HT1080 (cell line): ENCODE measurements at places on chromosomes 3 and 15. TPM values are rescaled to one million over a fixed set of nuclear protein-coding genes. Genes with fewer than 3 reads are reported as not detected.

- DNase-seq: peak; percentile 51
Observed at GRCh38 chr3:50370594-50370993, 11.3 kb upstream of the TMEM115 start.

DNA sequence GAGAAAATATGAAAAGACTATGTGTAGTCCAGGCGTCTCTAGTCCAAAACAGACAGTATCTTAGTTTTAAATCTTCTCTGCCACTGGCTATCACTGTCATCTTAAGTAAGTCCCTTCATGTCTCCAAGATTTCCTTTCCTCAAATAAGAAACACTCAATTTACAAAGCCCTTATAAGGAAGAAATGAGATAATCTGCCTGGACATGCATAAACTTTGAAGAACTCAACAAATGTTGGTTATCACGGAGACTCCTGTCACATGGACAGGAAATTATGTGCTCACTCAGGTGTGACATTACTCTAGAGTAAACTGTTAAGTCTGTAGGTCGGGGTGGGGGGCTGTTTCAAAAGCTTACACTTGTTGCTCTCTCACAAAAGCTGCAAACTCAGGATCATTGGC lies 91.9 kb downstream of the IMPG2 start:
- DNase-seq: no peak

- peak; percentile 56 for DNase-seq
Observed at GRCh38 chr15:86347245-86347644, 267.6 kb downstream of the AGBL1 start.

DNA sequence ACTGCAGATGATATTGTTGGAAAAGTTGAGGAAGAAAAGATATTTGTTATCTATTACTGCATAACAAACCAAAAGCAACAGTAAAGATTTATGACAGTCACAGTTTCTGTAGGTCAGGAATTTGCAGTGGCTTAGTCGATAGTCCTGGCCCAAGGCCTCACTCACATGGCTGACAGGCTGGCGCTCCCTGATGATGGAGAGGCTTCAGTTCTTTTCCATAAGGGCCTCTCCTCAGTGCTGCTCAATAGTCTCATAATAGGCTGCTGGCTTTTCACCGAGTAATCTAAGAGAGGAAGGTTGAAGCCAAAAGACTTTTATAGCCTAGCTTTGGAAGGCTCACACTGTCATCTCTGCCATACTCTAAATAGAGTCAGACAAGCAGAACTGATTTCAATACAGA lies 17.7 kb downstream of the IREB2 start:
- DNase-seq: no peak

GRCh38 chr15:45469441-45469840 lies 53.1 kb downstream of the SLC30A4 start:
- DNase-seq: no peak

DNA sequence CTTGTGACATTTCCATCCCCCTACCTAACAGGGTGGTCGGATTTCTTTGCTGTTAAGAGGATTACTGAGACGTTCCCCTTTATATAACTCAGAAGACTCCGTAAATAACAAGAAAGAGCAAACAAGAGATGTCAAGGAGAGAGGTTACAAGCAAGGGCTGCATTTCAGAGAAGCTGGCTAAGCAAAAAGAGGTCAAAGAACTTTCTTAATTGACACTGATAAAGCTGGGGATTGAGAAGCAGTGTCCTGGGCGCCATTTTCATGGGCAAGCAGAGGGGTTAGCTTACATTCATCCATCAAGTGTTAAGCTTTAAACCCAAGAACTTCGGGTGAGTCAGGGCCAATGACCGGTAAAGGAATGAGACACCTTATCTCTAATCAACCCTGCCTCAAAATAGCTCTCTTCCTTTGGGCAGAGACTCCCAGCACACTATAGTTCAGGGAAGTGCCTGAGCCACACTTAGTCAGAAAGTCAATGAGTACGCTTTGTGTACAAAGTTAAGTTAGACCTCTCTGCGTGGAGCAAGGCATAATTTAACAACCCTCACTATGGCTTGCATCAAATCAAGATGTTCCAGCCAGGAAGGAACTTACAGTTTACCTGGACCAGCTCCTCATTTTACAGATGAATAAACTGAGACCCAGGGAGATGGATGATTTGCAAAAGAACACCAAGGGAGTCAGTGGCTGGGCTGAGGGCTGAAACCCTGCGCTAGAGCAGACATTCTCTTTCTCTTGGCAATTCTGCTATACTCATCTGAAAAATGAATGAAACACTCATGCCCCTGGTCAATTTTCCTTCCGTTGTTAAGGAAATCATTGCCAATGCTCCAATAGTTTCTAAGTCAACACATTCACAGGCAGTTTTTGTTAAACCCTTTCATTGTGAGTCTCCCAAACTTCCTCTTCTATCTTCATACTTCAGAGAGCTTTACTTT lies 44.6 kb downstream of the CCNL1 start:
- DNase-seq: peak; percentile 82

DNA sequence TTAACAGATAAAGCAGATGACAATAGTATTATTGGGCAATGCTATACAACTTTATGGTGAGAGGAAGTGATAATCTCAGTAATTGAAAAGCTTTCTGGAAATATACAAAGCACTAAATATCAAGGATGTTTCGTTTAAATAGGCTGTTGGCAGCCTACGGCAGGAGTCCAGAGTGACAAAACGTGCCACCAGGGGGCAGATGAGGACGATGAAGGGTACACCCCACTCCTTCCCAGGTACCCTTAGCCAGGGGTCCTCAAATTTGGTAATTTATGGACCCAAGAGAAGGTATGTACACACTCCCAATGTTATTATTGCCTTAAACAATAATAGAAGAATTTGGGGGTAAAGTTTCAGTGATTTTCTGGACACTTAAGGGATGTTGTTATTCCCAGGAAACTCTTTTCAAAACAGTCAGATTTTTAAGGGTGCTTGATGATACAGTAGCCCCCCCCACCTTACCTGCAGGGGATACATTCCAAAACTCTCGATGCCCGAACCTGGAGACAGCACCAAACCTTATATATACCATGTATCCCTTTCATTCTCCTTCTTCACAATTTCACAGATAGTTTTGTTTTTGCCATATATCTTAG lies 1.4 kb upstream of the MAGEL2 start:
- DNase-seq: no peak

DNA sequence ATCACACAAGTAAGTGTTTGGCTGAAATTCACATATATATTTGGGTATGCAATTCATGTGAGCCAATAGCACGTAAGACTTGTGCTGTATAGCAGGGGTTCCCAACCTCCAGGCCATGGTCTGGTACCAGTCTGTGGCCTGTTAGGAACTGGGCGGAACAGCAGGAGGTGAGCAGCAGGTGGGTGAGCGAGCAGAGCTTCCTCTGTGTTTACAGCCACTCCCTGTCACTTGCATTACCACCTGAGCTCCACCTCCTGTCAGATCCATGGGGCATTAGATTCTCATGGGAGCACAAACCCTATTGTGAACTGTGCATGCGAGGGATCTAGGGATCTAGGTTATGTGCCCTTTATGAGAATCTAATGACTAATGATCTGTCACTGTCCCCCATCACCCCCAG lies 59.7 kb downstream of the MAP3K13 start:
- no peak for DNase-seq

GRCh38 chr15:85139391-85139790 lies 157.7 kb downstream of the PDE8A start:
- DNase-seq: no peak

DNA sequence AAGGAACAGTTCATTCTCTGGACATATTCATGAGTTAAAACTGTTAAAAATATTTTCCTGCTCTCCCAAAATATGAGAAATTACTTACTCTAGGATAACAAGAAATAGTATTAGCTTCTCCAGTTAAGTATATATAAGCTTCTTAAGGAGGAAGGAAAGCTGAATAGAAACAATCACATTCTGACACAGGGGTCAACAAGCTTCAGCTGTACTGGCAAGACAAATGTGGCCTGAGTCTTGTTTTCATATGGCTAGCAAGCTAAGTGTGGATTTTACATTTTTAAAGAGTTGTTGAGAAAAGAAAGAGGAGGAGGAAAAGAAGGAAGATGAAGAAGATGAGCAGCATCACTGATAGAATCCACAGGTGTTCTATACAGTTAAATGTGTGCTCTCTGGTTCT lies 313.8 kb downstream of the ZPLD1 start:
- DNase-seq: no peak

GRCh38 chr15:37695719-37696118 lies 238.7 kb upstream of the TMCO5A start:
- no peak for DNase-seq

GRCh38 chr3:140203510-140203909 lies 268.5 kb downstream of the CLSTN2 start:
- no peak for DNase-seq

- no peak for DNase-seq
Observed at GRCh38 chr15:88901508-88902220, 6.3 kb upstream of the HAPLN3 start.

DNA sequence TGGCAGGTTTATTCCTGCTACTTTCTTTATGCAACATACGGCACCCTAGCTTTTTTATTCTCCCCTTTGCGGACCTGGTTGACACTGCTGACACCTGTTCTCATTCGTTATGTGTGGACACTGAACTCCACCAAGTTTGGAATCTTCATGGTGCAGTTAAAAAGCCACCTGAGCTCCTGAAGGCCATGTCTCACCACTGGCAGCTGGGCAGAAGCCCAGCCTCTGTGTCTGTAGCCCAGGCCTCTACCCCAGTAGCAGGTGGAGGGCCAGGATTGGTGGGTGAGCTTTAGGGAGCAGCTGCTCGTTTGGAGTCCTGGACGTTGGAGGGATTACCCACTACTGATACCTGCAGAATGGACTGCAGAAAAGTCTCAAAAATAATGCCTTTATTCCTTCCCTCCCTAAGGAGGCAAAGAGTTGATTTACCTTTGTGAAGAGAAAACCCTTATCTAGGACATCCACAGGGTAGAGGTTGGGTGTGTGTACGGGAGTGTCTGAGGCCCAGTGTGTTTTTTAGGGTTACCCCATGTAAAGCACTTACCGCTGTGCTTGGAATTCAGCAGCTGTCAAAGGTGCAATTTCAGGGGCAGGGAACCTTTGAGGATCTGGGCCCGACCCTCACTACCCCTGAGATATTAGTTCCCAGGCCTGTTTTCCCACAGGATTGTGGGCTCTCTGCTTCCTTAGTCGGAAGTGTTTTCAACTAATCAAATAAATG lies 637 bp upstream of the CCNDBP1 start:
- no peak for DNase-seq

DNA sequence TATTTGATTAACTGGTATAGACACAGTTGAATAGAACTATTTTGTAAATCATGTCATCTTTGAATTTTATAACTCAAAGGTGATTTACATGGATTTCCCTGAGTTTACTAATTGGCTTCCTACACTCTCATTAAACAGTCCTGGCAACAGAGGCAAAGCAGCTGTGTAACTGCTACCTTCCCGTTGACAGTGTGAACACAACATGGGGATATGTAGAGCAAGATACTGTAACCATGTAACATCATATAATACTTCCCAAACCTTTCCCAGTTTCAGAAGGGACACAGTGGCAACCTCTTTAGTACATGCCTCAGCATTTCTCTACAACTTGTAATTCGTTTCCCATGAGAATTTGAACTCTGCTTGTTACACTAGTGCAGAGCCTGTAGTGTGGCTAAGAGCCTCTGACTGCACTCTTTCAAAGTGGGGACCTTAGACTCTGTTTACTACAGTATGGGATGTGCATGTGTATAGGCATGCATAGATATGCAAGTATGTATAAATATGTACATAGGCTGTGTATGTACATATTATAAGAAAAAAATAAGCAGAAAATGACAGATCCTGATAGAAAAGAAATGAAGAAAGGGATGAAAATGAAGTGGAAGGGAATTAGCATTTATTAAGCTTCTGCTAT lies 299.3 kb downstream of the SLC9A9 start:
- DNase-seq: no peak

SLC28A2 gene
- total RNA-seq: 0.08 TPM in 1 of 2 replicates, not detected in the other

ZXDC gene
- total RNA-seq: 25.5 and 31.7 TPM in 2 replicates

ANKRD63 gene
- total RNA-seq: not detected in 2 replicates

CASR gene
- not detected in 2 replicates for total RNA-seq

CIDEC gene
- 0.14 TPM in 1 of 2 replicates, not detected in the other for total RNA-seq

ARPP19 gene
- total RNA-seq: 94.2 and 127 TPM in 2 replicates

ZNF620 gene
- total RNA-seq: 2.6 and 4.4 TPM in 2 replicates

GOLGA8G gene
- total RNA-seq: not detected in 2 replicates
